H1 (cell line): ENCODE measurements at places on chromosomes 5 and 9. TPM values are rescaled to one million over a fixed set of nuclear protein-coding genes. Genes with fewer than 3 reads are reported as not detected.

DNA sequence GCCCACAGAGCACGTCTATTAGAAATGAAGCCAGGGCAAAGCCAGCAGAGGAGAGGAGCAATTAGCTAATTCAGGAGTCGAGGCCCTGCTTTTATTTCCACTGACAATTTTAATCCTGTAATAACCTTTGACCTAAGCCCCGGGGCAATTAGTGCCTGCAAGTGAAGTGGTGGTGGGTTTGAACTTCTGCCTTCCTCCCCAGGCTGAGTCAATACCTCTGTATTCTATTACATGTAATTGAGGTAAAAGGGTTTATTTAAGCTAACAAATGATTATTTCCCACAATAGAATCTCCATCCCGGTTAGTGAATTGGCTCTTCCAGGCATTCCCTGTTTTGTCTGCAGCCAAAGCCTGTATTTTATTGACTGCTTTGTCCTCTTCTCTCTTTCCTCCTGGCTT is 49.9 kb downstream of the FGF18 start:
- no peaks in the 10 kb centered on the region for H3K27me3 ChIP-seq
- H3K4me1 ChIP-seq = no peaks in the 10 kb centered on the region

Gene TAS2R1
- not detected in 2 replicates for total RNA-seq

- H3K4me3 ChIP-seq = no peak overlapping the region
- H3K36me3 ChIP-seq = no peaks in the 10 kb centered on the region
- no peak for DNase-seq
- H3K27ac ChIP-seq = no peak overlapping the region
- no peaks in the 10 kb centered on the region for H3K27me3 ChIP-seq
- H3K4me1 ChIP-seq = no peaks in the 10 kb centered on the region; the same call in 1 of the 2 replicates
These were observed 19.5 kb downstream of the LIFR start for GRCh38 chr5:38536968-38537367.

DNA sequence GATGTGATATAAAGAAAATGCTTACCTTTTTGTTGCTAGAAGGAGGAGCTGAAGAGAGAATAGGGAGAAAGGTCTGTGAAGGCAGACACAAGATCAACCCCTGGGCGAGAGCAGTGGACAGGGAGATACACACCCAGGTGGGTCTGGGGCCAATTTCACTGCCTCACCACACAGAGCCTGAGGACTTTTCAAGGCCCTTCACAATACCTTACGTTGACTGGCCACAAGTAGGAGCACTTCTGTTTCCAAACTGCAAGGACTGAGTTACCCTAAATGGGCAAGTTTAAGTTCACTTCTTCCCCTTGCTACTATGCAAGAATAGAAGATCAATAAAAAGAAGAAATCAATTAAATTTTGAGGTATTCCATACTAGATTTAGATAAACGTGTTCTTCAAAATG is 174.5 kb upstream of the SLC12A2 start:
- H3K36me3 ChIP-seq = no peaks in the 10 kb centered on the region; the same call in 1 of the 2 replicates
- no peaks in the 10 kb centered on the region for H3K4me1 ChIP-seq
- H3K4me3 ChIP-seq = no peak overlapping the region
- H3K27me3 ChIP-seq = no peaks in the 10 kb centered on the region

DNA sequence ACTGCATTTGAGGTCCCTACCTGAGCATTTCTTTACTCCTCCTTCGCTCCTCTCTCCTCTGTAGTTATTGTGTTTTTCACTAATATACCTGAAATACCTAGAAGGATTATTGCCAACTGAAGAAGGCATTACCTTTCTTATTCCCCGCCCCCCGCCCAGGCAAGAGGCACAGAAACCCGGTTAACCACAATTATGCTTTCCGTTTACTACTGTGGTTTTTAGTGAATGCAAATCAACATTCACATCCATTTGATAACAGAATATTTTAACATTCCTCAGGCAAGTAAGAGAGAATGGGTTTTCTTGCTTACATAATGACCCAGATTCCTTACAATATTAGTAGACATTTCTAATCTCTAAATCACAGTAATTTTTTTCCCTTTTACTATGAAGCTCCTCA is 136.9 kb downstream of the PCSK5 start:
- H3K4me3 ChIP-seq = no peak overlapping the region
- H3K27ac ChIP-seq = no peak overlapping the region
- H3K4me1 ChIP-seq = no peaks in the 10 kb centered on the region; the same call in 1 of the 2 replicates
- peaks cover 3% of the 10 kb centered on the region; the same call in 1 of the 2 replicates for H3K36me3 ChIP-seq
- no peak for DNase-seq

- H3K36me3 ChIP-seq = peaks cover 26% of the 10 kb centered on the region
- H3K27ac ChIP-seq = peak overlapping the region; percentile 54; the same call in 1 of the 2 replicates
- peaks cover 10% of the 10 kb centered on the region; the same call in 1 of the 2 replicates for H3K4me1 ChIP-seq
- peak overlapping the region; percentile 79 for H3K4me3 ChIP-seq
- no peak for DNase-seq
These were observed 875 bp downstream of the TPM2 start for GRCh38 chr9:35688558-35689541.

- H3K4me3 ChIP-seq = no peak overlapping the region
- no peak for DNase-seq
- H3K4me1 ChIP-seq = no peaks in the 10 kb centered on the region
- H3K27ac ChIP-seq = no peak overlapping the region
These were observed 243.3 kb downstream of the SEC61B start for GRCh38 chr9:99465231-99465907.

Gene LHX2
- 0.11 and 0.17 TPM in 2 replicates for total RNA-seq

DNA sequence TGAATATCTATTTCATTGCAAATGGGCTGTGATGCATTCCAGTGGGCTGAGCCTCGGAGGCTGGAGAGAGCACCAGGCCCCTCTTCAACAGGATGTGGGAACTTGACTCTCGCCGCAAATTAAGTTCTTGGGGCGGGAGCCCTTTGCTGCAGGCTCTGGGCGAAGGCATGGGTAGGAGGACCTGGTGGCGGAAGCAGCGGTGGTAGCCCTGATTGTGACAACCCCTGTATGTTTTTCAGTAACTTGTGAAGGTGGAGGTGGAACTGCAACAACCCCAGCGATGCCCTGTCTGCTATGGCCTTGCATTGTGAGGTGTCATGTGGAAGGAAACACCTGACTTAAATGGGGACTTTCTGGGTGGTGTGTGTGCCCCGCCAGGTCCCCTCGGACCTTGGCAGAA is 9.4 kb downstream of the FYB1 start:
- DNase-seq = no peak
- no peak overlapping the region for H3K4me3 ChIP-seq
- no peaks in the 10 kb centered on the region for H3K36me3 ChIP-seq
- H3K27ac ChIP-seq = no peak overlapping the region
- no peaks in the 10 kb centered on the region for H3K27me3 ChIP-seq

DNA sequence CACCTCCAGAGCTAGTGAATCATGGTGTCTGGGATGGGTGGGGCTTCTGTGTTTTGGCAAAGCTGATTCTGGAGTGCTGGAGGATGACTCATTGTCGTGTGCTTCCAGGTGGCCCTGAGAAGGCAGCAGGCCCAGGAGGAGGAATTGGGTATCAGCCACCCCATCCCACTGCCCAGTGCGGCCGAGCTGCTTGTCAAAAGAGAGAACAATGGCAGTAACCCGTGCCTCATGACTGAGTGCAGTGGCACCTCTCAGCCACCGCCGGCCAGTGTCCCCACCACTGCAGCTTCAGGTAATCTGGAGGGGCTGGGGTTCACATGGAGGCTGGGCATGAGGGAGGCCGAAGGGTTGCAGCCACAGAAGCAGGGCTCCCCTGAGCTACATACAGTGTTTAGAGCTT is 5.4 kb downstream of the DMRT1 start:
- H3K4me3 ChIP-seq = no peak overlapping the region
- H3K27me3 ChIP-seq = peaks cover 50% of the 10 kb centered on the region
- H3K36me3 ChIP-seq = no peaks in the 10 kb centered on the region; the same call in 1 of the 2 replicates
- no peak for DNase-seq
- no peak overlapping the region for H3K27ac ChIP-seq

Gene CCL27
- not detected in 2 replicates for total RNA-seq

DNA sequence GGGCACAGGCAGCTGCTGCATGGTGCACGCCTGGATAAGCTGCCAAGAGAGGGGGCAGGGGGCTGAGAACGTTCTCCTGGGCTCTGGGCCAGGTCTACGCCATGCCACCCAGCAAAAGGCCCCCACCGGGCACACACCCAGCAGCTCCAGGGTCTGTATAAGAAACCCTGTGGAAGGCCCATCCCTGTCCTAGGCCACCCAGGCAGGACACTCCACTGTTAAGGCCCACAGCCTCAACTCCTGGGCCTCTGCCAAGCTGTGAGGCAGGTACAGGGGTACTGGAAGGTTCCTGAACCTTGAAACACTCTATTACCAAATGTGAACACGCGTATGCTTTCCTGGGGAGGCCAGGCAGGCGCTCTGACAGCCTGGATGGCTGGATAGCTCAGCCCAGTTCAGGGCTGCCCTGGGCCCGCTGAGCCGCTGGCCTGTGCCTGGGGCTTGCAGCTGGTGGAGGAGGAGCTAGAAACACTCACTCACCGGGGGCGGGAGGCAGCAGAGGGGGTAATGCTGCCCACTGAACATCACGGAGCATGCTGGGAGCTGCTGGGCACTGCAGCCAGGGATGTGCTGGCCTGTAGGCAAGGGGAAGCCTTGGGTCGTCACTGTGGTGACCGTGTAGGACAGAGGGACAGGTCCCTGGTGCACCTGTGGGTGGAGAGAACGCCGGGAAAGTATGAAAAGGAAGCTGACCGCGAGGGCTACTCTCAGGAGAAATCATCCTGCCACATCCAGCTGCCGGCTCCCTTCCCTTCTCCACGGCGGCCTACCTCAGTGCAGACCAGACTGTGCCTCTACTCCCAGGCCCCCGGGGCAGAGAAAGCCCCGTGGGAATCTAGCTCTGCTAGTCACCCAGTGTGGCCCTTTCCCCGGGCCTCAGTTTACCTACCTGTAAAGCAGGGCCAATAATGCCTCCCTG is 6.0 kb downstream of the RNF44 start:
- H3K27ac ChIP-seq = peak overlapping the region; percentile 17; the same call in 1 of the 2 replicates
- H3K36me3 ChIP-seq = peaks cover 38% of the 10 kb centered on the region
- DNase-seq = no peak
- no peaks in the 10 kb centered on the region for H3K27me3 ChIP-seq

Gene MAMDC4
- total RNA-seq = 4.5 TPM in 2 replicates

GRCh38 chr5:149759986-149760853 is 30.1 kb downstream of the PPARGC1B start:
- no peak overlapping the region for H3K27ac ChIP-seq
- no peak overlapping the region for H3K4me3 ChIP-seq
- H3K4me1 ChIP-seq = no peaks in the 10 kb centered on the region

GRCh38 chr9:109880276-109881169 is 100.5 kb downstream of the PALM2AKAP2 start:
- no peak overlapping the region for H3K27ac ChIP-seq
- H3K4me3 ChIP-seq = no peak overlapping the region
- peaks cover 4% of the 10 kb centered on the region for H3K4me1 ChIP-seq

- no peak for DNase-seq
- no peak overlapping the region for H3K27ac ChIP-seq
- H3K27me3 ChIP-seq = no peaks in the 10 kb centered on the region
- H3K4me1 ChIP-seq = peaks cover 5% of the 10 kb centered on the region; the same call in 1 of the 2 replicates
These were observed 27.0 kb downstream of the RAPGEF6 start for GRCh38 chr5:131607903-131608540.

Gene ARPC5L
- total RNA-seq = 50.5 and 50.6 TPM in 2 replicates

GRCh38 chr9:113674436-113674835 is 201.7 kb upstream of the ZNF618 start:
- H3K4me3 ChIP-seq = no peak overlapping the region
- H3K27me3 ChIP-seq = no peaks in the 10 kb centered on the region; the same call in 1 of the 2 replicates
- no peak overlapping the region for H3K27ac ChIP-seq
- no peak for DNase-seq
- H3K4me1 ChIP-seq = no peaks in the 10 kb centered on the region

Gene SLC24A2
- 6.4 and 6.5 TPM in 2 replicates for total RNA-seq

Gene CTXN3
- total RNA-seq = not detected in 2 replicates

DNA sequence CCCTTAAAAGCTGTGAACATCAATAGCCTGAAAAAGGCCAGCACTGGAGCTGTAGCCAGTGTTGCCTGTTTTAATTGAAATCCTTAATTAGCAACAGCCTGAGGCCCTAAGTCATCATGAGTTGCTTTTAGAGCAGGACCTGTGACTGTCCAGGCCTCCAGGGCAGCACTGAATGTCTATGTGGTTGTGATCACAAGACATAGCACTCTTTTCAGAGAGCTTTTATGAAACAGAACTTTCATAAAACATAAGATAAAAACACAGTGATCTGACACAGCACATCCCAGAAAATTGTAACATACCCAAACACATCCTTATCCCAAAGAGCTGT is 85.5 kb upstream of the MYO10 start:
- no peaks in the 10 kb centered on the region for H3K36me3 ChIP-seq
- H3K4me3 ChIP-seq = no peak overlapping the region
- no peak overlapping the region for H3K27ac ChIP-seq
- no peak for DNase-seq
- H3K4me1 ChIP-seq = no peaks in the 10 kb centered on the region

DNA sequence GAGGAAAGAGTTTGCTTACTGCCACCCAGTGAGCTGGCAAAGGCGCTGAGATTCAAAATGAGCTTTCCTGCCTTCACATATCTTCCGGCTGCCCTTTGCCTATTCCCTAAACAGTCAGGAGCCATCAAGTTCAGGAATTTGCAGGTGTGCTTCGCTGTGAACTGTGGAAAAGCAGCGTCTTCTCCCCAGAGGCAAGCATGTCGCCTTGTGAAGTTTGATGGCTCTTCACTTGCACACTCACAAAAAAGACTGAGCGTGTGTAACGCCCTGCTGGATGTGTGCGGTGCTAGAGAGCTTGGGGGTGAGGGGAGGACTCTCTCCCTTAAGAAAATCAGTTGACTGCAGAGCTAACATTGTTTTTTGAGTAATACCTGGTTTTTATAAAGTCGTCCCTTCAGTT is 288.7 kb downstream of the DOCK8 start:
- no peak overlapping the region for H3K27ac ChIP-seq
- peaks cover 4% of the 10 kb centered on the region; the same call in 1 of the 2 replicates for H3K4me1 ChIP-seq
- H3K36me3 ChIP-seq = no peaks in the 10 kb centered on the region
